ENCODE measurements at places on chromosomes 2 and 18.

GRCh38 chr2:224937887-224938286, 104.4 kb downstream of the DOCK10 start:
- peak; percentile 80 for DNase-seq

- no peak for DNase-seq
These were observed 688.9 kb upstream of the ID2 start for GRCh38 chr2:7992612-7993602.

DNA sequence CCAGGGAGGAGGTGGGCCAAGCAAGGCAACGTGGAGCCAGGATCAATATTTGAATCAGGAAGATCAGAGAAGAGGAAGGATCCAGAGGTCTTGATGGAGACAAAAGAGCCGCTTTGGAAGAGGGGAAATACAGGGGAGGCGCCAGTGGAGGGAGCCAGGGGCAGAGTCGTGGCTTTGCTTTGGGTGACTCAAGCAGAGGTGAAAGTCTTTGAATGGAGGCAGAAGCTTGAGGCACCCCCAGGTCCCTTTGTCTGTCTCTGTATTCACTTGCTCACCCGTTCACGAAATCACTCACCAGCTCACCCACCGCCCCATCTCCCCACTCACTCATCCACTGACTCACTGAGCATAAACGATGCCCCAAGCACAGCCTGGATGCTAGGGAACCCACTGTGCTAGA, 134.1 kb downstream of the ACOXL start:
- no peak for DNase-seq

DNA sequence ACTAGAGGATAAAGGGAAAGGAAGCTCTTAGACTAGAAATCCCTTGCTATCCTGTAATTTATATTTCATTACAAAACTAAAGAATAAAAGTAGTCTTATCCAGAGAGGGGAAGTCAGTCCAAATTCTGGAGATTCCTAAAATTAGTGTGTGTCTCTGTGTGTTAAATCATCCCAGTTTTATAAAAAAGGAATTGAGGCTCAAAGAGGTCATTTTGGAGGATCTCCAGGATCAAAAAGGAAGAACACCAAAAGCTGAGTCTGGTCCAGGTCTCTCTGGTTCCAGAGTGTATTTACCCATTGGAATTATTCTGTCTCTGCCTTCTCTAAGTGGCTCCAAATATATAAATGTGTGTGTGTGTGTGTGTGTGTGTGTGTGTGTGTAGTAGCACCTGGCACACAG, 166.7 kb downstream of the NRXN1 start:
- no peak for DNase-seq

GRCh38 chr18:56727399-56727798, 76.2 kb downstream of the WDR7 start:
- DNase-seq = no peak

DNA sequence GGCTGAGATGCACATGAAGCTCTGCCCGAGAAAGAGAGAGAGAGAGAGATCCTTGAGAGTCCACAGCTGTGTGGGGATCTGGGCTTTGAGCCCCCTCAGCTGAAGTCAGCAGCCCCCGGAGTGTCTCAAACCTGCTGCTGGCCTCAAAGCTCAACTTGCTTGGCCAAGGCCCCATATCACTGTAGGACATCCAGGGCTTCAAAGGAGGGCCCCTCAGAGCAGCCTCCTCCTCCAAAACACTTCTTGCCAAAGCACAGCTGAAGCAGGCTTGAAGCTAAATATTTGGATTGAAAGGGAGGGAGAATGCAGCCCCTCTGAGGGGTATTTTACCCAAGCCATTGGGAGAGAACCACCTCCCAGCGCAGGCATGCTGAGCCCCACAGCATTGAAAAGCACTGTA, 357.6 kb downstream of the OSR1 start:
- DNase-seq = no peak

- no peak for DNase-seq
These were observed 55.0 kb downstream of the EPB41L3 start for GRCh38 chr18:5488844-5489243.

GRCh38 chr18:26548415-26549262, at the start of gene KCTD1:
TSS of gene KCTD1 (minus strand) at chr18:26548553. CDS start at chr18:26548536, 17 bp downstream.
- DNase-seq = peak; percentile 71

DNA sequence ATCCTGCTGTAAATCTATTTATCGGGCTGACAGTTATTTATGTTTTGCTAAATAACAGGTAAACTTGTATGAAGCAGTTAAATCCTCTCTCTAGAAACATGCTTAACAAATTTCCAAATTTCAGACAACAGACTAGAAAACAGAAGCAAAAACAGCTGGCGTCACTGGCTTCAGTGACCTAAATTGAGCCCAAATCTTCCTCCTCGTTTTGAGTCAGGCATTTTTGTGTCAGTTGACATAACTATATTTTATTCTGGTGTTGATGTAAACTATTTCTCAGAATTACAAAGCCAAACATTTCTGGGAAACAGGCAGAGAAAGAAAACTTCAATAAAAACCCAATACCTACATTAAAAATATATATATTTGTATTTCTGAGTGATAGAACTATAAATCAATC, 21.7 kb downstream of the RBMS1 start:
- DNase-seq = no peak

GRCh38 chr2:161415034-161415986, 787 bp upstream of the TBR1 start:
- peak; percentile 45 for DNase-seq

GRCh38 chr2:72263776-72264060, 116.1 kb upstream of the CYP26B1 start:
- no peak for DNase-seq

DNA sequence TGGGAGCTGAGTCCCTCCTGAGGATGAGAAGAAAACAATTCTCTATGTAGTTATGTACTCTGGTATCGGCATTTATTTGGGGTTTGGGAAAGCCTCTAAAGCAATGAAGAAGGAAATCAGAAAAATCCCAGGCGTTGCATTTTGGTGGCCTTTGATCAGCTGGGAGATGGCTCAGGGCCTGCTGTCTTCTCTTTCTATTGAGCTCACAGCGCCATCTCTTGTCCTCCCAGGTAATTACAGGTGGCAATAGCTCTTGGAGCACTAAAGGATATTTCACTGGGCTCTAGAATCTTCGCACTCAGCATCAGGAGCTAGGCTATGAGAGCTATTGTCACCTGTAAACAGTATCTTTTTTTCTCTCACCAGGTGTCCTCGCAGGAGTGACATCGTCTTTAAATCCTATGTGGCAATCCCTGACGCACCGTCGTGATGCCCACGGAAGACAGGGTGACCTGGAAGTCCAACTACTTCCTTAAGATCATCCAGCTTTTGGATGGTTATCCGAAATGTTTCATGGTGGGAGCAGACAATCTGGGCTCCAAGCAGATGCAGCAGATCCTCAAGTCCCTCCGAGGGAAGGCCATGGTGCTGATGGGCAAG, 76.1 kb upstream of the PMAIP1 start:
- DNase-seq = peak; percentile 19

- peak; percentile 52 for DNase-seq
These were observed 39.9 kb upstream of the DARS1 start for GRCh38 chr2:136025057-136025973.

DNA sequence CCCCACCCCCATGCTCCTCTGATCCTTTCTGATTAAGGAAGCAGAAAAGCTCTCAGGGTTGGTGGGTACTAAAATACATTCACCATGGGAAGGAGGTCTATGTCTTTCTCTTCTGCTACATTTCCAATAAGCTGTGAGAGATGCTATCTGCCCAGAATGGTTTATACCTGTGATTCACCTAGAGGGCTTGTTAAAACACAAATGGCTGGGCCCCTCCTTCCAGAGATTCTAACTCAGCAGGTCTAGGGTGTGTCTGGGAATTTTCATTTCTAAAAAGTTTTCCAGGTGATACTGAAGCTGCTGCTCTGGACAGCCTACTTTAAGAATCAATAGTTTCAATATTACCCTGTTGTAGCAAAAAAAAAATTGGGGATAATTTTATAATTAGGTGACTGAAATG, 772.2 kb upstream of the ZEB2 start:
- DNase-seq = no peak

GRCh38 chr2:223232896-223233295, 180.9 kb downstream of the KCNE4 start:
- no peak for DNase-seq

DNA sequence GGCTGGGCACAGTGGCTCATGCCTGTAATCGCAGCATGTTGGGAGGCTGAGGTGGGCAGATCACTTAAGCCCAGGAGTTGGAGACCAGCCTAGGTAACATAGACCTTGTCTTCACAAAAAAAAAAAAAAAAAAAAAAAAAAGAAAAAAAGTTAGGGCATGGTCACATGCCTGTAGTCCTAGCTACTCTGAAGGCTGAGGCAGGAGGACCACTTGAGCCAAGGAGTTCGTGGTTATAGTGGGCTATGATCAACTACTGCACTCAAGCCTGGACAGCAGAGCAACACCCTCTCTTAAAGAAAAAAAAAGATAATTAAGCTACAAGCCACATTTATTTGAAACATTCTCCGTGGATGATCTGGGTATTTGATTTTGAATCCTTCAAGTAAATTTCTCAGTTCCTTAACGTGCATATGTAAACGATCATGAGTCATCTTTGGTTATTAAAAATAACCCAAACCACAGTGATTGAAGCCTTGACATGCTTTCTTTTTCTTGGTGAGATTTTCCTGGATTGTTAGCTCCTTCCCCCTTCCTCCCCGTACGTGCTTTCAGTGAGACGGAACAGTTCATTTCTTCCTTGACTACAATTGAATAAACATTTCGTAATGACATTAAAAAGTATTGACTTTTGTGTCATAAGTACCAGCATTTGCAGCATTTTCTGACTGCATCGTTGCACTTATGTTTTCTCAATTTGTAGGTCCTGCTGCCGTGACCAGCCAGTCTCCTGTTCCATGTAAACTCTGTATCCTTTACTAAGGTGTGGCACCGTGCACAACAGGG, 20.3 kb downstream of the RMC1 start:
- DNase-seq = no peak

DNA sequence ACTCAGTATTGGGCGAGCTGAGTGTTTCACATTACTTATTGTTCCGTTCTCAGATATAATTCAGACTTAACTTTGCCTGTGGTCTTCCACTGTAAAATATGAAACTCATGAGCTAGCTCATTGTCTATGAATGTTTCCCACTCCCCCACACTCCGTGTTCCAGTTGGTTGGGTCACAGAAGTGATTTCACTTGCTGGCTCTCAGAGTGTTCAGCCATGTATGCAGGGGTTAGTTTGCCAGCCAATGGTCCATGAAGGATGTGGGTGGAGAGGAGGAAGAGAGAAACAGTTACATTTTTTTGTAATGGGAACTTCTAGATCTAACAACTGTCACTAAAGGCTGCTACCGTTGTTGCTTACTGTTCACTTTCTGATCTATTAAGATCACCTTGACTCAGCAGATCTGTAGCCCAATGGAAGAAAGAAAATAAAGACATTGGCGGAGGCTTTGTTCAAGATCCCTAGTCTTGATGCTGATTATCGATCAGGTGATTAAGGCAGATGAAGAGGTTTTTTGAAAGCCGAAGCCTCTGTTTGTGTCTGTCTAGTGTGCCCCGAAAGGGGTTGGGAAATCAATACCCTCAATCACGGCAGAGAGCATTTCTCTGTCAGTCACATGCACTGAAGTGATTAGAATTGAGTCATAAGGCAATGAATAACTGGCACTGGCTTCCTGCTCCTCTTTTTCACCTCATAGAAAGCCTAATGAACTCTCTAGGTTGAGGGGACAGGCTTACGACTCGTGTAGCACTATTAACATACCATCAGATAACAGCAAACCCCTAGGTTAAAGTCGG, 279.7 kb upstream of the FIGN start:
- no peak for DNase-seq

DNA sequence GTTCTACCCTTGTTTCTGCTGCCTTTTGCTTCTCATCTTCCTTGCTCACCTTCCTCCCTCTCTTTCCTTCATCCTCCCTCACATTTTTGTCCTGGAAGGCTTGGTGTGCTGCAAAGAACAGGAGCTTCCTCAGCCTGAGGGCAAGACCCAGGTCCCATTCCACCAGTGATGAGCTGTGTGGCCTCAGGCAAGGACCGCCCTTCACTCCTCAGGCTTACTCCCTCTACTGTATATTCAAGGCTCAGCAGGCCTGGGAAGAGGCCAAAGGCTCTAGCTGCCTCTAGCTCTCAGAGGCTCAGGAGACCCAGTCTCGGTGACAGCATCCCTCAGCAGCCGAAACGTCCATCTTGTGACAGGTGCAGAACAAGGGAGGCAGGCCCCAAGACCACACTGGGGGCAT, 97.5 kb downstream of the MRO start:
- no peak for DNase-seq

DNA sequence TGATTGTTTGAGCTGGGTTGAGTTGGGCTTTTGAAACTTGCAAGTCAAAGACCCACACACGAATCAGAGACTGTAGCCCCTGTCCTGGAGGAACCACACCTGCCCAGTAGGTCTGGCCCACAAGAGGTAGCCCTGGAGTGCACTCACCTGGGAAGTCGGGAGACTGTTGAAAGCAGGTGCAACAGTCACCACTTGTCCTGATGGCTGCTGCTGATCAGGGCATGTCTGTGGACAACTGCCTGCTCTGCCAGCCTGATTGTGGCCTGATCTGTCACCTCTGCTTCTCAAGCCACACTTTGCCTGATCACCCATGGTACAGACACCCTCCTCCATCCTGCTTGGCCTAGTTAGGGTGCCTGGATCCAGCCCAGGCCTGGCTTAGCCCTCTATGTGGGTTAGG, 105.0 kb upstream of the HAAO start:
- DNase-seq = no peak

GRCh38 chr18:70154591-70155194, 50.8 kb downstream of the RTTN start:
- DNase-seq = no peak
